ENCODE measurements at places on chromosomes 1 and 21.

GRCh38 chr1:234253732-234254131, 119.5 kb upstream of the COA6 start:
- no peak for DNase-seq

GRCh38 chr1:89959719-89960118, 35.2 kb upstream of the ZNF326 start:
- no peak for DNase-seq

DNA sequence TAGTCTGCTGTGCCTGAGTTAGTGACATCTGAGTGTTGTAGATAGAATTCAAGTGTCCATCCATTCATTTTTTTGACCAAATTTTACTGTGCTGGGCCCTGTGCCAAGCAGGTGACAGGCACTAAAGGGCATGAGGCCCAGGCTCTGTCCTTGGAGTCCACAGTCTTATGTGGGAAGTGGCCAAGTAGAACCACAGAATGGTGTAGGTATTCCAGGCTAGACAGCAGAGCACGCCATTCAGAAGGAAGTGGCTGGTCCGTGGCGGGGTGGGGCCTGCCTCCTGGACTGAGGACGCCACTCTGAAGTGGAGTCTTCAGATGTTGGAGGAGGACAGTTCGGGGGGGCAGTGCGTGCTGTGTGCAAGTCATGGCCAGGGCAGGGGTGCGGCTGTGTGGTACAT, 68.9 kb upstream of the ACTL8 start:
- no peak for DNase-seq

DNA sequence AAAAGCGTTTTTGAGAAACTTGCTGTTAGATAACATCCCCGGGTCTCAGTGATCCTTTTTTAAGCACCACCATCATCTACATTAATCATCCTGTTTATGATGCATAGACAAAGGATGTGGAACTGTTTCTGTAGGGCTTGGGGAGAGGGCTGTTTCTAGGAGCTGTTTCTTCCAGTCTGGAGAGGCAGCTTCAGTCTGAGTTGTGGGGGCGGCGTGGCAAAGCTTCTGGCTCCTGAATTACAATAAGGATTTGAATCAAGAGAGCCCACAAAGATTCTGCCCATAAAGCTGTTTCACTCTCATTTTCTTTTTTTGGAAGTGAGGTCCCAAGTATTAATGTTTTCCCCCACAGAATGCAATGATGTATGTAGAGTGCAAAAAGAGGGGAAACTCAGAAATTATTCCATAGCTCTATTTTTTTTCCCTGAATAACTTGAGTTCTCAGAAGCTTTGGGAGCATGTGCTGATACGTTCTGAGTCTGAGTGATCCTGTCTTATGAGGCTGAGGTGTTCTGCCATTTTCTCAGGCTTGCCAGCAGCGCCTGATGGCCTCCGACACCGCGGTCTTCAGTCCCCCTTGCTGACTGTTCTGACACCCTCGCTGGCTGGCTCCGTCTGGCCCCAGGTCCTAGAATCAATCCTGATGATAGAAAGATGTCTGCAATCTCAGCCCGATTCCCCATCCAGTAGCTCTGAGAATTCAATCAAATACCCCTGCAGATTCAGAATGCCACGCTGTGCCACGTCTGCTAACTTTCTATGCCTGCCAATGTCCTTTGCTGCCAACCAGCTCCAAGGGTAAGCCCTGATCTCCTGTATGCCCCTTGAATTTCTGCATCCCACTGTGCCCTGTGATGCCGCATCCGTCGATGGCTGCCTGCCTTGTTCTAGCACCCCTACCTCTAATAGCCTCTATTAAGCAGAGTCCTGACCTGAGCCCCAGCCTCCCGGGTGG, 92.4 kb upstream of the AKT3 start:
- no peak for DNase-seq

DNA sequence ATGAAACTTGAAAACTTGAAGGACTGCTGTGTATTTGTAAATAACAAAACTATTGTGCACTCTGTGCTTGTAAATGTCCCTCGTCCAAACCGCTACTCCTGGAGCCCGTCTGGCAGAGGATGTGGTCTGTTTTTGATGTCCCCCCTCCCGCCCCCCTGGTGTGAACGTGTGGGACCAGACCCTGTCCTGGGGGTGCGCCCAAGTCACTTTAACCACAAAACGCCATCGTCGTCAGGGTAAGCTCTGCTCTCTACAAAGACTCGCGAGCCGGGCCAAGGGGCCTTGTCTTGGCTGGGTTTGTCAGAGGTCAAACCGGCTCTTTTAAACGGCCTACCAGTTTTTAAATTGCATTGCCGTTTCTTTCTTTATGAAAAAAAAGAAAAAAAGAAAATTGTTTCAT, 87.4 kb upstream of the TMEM51 start:
- DNase-seq = no peak

DNA sequence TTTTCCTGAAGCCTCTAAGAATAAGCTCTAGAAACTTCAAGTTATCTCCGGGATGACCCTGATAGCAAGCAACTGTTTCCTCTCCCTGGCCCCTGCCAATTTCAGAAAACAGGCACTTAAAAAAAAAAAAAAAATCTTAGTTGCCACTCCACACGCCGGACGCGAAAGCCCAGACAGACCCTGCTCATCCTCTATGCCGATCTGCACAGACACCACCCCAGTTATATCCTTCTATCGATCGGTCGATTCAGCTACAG, 1.7 kb downstream of the ANP32E start:
- no peak for DNase-seq

- no peak for DNase-seq
Observed at GRCh38 chr1:209800984-209801834, 4.7 kb downstream of the IRF6 start.

- no peak for DNase-seq
Observed at GRCh38 chr21:45468971-45469272, 64.0 kb downstream of the COL18A1 start.

- DNase-seq = no peak
Observed at GRCh38 chr1:180837020-180837419, 75.7 kb upstream of the KIAA1614 start.

GRCh38 chr21:46459356-46460112, 843 bp downstream of the DIP2A start:
- no peak for DNase-seq

GRCh38 chr1:231629132-231629531, 2.5 kb downstream of the DISC1 start:
- no peak for DNase-seq

GRCh38 chr1:6470132-6471085, 4.4 kb upstream of the TNFRSF25 start:
- DNase-seq = no peak

DNA sequence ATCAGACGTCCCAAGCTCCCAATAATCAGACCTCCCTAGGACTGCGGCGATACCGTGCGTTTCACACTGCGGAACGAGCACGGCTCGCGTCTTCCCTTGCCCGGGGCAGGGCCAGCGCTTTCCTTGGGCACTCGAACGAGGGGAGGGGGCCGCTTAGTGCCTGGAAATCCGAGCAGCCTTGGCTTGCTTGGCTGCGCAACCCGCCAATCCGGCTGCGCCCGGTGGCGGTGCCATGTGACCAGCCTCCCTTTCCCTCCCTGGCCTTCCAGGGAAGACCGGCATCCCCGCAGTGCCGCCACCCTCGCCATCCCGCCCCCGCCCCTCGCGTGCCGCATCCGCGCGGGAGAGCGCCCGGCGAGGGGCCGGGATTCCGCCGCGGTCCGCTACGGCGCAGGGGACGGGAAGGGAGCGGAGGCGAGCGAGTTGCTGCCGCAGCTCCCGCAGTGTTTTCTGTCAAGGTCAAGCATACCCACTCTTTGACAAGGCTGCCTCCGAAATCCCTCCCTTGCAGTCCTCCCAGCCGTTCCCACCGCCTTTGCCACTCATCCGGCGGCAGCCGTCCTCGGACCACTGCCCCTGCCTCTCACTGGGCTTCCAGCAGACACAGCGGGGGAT, 8.3 kb upstream of the RNF19B start:
- peak; percentile 82 for DNase-seq

DNA sequence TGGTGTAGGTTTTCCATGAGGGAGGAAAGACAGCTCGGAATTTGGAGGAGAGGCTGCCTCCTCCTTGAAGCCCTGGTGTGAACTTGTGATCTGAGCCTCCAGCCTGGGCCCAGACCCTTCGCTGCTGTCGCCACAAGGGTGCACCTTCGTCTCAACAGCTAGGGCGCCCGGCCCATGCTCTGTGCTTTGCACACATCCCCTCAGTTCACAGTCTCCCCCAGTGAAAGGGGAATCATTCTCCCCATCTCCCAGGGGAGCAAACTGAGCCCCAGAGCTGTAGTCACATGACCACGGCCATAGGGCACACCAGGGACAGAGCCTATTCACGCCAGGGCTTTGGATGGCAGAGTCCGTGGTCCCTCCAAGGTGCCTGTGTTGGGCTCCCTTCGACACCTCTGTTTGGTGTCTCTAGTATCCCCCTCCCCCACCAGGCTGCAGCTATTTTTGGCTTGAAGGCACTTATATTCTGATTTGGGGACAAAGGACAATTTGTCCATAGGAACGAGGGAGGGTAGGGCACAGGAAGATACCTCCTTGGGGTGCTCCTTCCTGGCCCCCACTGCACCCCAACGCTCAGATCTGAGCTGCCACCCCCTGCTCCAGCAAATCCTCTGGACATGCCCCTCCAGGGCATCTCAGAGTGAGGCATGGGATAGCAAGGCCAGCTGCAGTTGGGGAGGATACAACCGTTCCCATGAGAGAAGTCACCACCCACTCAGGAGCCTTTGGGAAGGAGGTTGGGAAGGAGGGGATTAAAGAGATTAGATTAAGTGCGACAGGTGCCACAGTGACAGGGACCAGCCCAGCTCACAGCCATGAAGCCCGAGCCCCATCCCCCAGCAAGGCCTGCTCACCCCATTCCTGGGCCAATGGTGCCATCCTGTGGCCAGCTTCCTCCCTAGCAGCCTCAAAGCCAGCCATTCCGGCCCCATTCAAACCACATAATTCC, 15.7 kb downstream of the MATN1 start:
- DNase-seq = peak; percentile 89

DNA sequence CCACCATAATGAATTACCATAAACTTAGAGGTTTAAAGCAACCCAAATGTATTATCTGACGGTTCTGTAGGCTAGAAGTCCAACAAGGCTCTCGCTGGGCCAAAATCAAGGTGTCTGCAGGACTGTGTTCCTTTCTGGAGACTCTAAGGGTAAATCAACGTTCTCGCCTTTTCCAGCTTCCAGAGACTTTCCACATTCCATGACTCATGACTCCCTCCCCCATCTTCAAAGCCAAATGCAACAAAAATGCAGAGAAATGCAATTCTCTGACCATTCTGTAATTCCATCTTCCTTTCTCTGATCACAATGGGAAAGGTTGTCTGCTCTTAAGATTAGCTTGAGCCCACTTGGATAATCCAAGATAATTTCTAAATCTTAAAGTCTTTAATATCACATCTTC, 287.1 kb downstream of the LTN1 start:
- no peak for DNase-seq

- peak; percentile 6 for DNase-seq
Observed at GRCh38 chr1:223074445-223075300, 68.4 kb downstream of the TLR5 start.

DNA sequence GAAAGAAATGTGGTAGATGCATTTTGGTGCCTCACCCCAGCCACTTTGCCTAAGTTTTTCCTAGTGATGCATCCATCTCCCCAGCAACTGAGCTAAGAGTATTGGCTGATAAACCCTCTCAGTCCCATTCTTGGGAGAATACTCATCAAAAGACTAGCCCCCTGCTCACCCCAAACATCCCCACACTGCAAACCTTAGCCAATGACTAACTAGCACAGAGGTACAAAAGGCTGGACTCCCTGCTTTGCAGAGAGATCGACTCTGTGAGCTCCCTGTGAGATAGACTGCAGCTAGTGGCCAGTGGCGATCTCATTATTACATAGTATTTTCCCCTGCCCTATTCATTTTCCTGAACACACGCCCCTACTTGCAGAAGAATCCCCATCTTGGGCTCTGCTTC, 155.3 kb downstream of the HHIPL2 start:
- no peak for DNase-seq

DNA sequence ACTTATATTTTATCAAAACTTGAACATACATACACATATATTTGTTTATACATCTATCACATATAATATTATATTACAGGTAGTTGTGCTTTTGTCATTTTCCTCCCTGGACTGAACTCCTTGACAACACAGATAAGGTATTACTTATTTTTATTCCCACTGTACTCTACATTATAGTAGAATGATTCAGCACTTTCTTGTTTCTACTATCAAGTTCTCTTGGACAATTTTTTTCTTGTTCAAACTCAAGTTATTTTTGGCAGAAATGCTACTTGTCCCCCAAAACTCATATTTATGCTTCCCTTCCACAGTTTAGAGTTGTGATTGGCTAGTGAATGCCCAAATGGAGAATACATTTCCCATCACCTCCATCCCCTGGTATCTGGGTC, 10.8 kb upstream of the PTPRC start:
- DNase-seq = no peak

DNA sequence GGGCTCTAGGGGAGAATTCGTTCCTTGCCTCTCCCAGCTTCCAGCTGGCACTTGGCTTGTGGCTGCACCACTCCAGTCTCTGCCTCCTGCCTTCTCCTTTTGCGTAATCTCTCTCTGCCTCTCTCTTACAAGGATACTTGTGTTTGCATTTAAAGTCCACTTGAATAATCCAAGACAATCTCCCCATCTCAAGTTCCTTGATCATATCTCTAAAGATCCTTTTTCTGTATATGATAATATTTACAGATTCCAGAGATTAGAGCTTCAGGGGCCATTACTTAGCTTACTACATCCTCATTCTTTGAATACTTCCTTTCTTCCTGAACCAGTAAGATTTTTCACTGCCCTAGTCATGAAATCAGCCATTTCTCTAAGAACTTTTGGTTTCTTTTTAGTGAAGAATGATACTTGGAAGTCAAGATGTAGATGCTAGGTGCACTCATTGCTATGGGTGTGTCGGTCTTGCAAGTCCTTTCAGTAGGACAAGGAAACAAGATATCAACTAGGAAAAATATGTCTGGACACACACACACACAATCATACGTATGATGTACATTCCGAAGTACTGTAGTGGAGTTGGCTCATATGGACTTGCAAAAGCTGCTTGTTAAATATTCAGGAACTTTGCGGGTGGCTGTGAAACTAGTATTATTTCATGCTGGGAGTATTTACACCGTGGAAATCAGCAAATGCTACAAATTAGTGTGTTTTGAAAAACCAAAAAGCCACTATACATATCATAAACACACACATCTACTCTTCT, 20.8 kb upstream of the RLF start:
- DNase-seq = no peak

GRCh38 chr1:4178501-4179113, 278.5 kb upstream of the C1orf174 start:
- DNase-seq = no peak

All from NCI-H345 (cell line).